ENCODE measurements at places on chromosomes 1 and 21.

GRCh38 chr1:91511386-91511785 lies 10.7 kb downstream of the CDC7 start:
- peak; percentile 51 for DNase-seq

DNA sequence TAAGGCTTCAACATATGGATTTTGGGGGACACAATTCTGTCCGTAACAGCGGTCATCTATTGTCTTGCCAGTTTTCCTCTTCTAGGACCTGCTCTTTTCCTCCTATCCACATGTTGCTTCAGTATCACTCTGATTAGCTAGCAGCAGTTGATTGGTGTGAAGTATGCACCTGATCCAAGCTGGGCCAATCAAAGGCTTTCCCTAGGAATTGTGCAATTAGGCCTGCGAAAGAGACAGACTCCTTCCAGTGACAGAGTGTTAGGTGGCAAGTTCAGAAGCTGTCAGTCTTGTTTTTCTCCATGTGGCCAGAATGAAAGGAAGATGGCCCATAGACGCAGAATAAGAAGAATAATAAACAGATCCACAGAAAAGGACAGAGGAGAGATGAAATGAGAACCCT lies 34.1 kb upstream of the IL12RB2 start:
- DNase-seq: no peak

DNA sequence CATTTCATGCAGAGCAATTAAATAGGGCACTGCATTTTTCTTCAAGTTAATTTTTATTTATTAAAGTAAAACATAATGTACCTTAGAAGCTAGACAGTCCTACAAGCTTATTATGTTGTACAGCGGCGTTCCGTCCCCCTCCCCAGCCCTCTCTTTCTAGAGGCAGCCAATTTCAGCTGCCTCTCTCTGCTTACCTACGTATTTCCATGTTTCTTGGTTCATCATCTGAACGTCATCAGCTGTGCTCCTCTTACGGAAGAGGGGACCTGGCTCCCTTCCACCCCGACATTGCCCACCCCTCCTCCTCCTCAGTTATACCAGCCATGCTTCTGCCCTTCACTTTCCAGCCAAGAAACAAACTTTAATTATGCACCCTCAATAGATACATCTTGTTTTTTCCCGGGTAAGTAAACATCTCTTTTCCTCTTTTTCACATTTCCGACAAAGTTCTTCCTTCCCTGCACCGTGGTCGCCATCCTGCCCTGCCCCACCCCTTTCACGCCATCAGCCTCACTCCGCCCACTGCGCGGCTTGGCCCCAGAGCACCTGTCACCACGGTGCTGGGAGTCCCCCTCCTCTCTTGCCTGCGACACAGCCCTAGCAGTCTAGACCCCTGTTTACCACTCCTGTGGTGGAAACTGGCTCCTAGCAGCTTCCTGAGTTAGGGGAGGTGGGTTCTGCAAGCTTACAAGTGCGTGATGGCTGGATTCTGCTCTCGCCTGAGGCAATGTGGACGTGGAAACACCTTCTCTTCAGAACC lies 57.9 kb downstream of the SLC37A1 start:
- no peak for DNase-seq

GRCh38 chr1:204201348-204202040 lies 5.2 kb upstream of the KISS1 start:
- DNase-seq: no peak

DNA sequence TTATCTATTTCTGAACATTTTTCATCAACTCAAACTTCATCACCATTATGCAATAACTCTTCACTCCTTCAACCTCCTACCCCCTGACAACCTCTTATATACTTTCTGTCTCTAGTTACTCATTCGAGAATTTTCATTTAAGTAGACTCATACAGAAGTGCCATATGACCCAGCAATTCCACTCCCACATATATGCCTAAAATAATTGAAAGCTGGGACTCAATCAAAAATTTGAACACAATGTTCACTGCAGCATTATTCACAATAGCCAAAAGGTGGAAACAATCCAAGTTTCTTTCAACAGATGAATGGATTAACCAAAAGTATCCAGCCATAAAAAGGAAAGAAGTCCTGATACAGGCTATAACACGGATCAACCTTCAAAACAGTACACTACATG lies 24.1 kb downstream of the COL11A1 start:
- no peak for DNase-seq

GRCh38 chr1:201396861-201397464 lies 2.2 kb downstream of the LAD1 start:
- DNase-seq: no peak

DNA sequence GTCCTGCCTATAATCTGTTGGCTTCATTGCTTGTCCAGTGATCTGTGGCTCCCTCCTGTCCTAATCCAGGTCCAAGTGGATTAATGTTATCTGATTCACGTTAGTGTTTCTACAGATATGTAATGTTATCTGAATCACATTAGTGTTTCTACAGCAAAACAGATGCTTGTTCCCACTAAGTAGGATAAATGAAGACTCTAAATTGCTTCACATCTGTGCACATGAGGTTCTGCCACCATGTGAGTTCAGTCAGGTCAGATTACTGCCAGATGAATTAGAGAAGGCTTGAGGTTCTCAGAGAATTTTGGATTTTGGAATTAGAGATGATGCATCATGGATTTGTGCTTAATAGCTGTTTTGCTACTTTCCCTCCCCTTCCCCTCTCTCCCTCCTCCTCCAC lies 13.2 kb downstream of the DISC1 start:
- DNase-seq: no peak

DNA sequence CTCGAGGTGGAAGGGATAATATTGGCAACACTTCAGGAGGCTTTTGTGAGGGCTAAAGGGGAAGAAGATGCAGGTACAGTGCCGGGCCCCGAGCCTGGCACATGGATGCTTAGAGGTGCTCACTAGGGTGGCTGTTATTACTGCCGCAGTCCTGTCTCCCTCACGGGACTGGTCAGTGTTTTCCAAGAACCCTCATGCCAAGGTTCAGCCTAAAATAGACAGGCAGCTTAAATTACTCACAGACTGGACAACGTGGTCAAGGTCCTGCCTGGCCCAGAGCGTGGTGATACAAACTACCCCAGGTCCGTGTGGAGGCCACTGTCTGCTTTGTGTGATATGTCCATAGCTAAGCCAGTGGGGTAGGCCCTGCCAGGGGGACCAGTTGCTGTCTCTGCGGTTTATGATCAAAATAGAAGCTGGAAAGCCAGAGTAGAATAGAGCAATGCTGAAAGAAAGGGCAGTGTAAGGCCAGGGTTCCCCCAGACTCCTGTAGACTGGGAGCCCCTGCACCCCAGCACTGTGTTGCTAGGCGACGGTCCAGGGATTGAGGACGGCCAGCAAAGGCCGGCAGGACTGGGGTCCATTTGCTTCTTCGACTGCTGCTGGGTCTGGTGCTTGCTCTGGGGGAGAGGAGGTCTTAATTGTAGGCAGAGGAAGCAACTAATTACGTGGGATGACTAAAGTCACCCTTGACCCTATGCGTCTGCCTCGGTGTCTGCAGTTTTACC lies 36.1 kb downstream of the ELAPOR1 start:
- DNase-seq: no peak

GRCh38 chr1:78830321-78830720 lies 176.2 kb downstream of the ADGRL4 start:
- DNase-seq: peak; percentile 18

DNA sequence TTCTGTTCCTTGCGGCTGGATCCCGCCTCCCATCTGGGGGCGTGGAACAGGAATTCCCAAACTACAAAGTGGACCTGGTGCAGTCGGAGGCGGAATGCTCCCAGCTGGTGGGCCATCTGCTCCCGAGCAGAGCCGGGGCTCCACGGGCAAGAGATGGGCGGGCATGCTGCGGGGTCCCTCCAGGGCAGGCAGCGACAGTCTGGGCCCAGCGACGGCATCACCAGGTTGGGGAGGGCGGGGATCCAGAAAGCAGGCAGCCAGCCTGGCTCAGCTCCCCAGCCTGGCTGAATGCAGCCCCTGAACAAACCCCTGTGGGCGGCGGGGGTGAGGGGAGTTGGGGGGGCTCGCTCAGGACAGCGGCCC lies 3.6 kb downstream of the MEGF6 start:
- DNase-seq: no peak

- DNase-seq: no peak
These were observed 401.2 kb upstream of the VAMP3 start for GRCh38 chr1:7369866-7370265.

GRCh38 chr1:239982762-239983161 lies 108.9 kb upstream of the FMN2 start:
- DNase-seq: no peak

- DNase-seq: peak; percentile 72
These were observed 164.0 kb upstream of the UBE2U start for GRCh38 chr1:64039390-64039926.
